Activated CD8-positive, alpha-beta memory T cell treated with anti-CD3 and anti-CD28 coated beads for 24 hours (primary cell): ENCODE measurements at places on chromosomes 7 and 10.

DNA sequence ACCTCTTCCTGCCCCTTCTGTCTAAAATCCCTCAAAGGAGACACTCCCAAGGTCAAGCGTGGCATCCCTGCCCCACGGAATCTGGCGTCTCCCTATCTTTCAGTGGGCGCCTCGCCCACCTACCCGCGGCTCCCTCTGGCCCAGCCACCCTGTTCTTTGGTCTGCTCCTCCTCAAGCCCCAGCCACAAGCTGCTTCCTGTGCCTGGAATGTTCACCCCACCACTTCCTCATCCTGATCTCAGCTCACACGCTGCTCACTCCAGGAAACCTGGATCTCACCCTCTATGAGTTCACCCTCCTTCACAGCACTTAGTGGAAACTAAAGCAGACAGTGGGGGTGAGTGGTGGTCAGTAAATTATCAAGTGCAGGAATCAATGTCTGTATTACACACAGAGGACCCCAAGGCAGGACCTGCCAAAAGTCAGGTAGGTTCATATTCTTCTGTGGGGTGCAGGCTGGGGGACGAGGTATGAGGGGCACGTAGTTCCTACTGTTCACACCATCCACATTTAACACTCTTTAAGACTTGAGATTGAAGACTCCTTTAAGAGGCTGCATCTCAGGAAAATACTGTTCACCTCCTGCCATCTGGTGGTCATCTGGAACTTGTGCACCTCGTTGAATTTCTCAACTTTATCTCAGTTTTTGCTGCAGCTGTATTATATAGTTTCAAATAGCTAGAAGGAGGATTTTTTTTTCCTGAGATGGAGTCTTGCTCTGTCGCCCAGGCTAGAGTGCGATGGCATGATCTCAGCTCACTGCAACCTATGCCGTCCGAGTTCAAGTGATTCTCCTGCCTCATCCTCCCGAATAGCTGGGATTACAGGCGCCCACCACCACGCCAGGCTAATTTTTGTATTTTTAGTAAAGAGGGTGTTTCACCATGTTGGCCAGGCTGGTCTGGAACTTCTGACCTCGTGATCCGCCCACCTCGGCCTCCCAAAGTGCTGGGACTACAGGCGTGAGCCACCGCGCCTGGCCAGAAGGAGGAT, 166.6 kb downstream of the ARHGAP21 start:
- no peak for DNase-seq

GRCh38 chr10:3635697-3636096, 149.3 kb downstream of the KLF6 start:
- DNase-seq: no peak

DNA sequence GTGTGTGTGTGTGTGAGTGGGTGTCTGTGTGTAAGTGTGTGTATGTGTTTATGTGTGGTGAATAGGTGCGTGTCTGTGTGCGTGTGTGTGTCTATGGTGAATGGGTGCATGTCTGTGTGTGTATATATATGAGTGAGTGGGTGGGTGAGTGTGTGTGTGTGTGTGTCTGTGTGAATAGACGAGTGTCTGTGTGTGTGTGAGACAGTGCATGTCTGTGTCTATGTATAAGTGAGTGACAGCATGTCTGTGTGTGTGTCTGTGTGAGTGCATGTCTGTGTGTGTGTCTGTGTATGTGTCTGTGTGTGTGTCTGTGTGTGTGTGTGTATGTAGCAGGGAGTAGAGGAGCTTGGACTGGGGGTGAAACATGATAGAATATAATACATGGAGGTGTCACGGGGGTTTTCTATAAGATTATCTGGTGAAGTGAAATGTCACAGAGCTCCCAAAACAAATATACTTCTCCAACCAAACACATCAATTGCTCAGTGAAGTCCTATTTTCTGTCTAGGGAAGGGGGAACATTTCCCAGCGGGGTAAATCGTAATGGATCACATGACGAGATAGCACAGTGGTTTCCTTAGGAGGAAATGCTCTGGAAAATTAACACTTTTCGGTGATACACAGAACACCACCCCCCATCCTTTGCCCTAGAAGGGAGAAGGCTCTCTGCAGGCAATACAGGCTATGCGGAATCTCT, 723.3 kb upstream of the CELF2 start:
- no peak for DNase-seq

GRCh38 chr10:33720161-33720560, 385.7 kb upstream of the NRP1 start:
- no peak for DNase-seq

DNA sequence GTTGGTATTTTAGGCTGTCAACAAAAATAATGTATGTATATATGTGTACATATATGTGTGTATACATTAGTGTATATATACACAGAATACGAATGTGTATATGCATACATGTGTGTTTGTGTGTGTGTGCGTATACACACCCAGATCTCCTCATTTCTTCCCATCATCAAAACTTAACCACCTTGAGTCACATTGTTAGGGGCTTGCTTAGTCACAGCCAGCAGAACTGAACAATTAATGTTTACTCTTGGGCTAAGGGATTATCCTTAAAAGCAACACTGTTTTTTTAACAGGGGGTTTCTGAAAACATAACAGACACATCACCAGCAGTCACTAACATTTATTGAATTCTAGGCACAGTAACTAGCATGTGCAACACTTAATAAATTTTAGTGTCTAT, 83.0 kb upstream of the ASAH2 start:
- DNase-seq: no peak

DNA sequence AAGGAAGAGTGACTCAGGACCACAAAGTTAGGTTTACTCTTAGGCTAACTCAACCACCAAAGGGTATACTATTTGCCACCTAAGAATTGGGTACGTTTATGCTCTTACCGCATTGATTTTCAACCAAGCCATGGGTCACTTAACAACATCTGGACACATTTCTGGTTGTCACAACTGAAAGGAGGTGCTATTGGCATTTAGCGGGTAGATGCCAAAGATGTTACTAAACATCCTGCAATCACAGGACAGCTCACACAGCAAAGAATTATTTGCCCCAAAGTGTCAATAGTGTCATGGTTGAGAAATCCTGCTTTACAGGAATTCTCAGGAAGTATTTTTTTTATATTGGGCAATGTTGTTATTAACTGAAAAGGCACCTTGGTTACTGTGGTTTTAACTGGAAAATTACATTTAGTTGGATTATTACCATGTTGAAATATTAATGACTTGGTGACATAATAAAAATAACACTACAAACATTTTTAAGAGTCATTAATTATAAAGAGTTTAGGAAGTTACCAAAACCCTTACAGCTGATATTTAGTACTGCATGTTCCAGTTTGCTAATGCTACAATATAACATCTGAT, 185.0 kb upstream of the TMEM196 start:
- no peak for DNase-seq

DNA sequence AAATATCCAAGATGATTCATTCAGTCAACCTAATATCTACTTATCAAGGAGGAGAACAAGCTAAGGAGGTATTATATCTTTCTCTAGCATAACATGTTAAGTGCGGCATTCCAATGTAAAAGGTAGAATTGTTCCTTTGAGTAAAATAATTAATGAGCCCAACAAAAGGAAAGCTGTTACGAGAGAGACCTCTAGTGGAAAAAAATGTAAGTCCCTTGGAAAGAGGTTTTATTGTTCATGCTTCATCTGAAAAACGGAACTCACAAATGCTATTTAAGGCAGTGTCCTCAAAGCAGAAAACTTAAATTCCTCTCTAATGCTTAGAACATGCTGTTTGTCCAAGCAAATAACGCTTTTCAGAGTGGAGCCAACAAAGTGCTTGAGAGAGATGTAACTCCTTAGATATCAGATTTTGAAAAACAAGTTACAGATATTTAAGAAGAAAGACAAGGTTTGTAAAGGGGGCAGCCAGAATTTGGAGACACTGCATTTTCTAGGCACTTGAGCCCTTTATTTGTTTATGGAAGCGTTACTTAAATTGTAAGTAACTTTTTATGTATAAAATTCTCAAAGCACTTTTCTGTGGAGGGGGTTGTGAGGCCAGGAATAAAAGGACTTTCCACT, 119.9 kb downstream of the TFEC start:
- no peak for DNase-seq

DNA sequence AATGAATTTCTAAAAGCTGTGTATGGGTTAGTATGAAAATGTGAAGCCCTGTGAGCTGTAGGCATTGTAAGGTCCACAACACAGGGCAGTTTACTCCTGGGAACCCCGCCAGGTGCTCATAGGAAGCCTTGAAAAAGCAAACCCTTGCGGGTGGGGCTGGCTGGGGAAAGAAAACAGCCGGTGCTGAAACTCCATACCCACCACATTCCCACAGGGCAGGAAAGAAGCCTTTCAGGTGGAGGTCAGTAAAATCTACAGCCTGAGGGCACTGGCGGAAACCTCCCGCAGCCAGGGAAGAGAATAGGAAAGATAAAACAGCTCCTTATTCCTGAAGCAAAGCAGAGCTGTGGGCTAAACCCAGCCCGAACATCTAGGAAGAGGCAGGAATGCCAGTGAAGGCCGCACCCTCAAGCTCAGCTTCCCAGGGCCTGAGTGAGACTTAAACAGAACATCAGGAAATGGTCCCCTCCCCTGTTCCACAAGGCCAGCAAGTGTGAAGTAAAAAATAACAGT, 34.7 kb downstream of the PODXL start:
- DNase-seq: no peak

- DNase-seq: no peak
Measured at GRCh38 chr7:99141334-99141733, 2.6 kb downstream of the SMURF1 start.

DNA sequence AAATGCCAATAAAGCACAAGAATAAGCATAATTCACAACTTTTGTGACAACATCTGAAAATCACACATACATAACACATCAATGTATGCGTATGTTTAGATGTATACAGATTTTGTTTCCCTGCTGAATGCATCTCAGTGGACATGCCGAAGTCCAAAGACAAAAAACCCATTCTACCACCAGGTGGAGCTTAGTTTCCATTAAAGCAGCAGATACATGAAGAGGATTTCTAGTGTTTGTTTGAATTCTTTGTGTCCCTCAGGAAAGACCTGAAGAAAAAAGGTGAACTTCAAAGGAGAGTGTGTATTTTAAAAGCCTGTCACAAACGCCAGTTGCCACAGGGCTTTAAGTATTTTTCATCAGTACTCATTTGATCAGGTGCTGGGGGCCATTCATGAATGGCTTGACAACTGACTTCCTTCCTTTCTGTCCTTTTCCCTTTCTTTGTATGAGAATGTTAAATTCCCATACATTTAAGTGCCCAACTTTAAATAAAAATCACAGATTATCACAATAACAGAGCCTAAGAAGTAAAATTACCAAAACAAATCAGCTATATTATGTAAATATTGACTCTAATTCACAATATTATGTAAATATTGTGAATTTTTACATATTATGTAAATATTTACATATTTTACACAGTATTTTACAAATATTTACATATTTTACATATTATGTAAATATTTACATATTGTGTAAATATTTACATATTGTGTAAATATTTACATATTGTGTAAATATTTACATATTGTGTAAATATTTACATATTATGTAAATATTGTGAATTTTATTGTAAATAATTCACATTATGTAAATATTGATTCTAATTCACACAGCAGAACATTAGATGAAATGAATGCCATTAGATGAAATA, 343.0 kb downstream of the CRPPA start:
- DNase-seq: no peak

GRCh38 chr7:157017603-157018327, 7.3 kb upstream of the MNX1 start:
- no peak for DNase-seq

DNA sequence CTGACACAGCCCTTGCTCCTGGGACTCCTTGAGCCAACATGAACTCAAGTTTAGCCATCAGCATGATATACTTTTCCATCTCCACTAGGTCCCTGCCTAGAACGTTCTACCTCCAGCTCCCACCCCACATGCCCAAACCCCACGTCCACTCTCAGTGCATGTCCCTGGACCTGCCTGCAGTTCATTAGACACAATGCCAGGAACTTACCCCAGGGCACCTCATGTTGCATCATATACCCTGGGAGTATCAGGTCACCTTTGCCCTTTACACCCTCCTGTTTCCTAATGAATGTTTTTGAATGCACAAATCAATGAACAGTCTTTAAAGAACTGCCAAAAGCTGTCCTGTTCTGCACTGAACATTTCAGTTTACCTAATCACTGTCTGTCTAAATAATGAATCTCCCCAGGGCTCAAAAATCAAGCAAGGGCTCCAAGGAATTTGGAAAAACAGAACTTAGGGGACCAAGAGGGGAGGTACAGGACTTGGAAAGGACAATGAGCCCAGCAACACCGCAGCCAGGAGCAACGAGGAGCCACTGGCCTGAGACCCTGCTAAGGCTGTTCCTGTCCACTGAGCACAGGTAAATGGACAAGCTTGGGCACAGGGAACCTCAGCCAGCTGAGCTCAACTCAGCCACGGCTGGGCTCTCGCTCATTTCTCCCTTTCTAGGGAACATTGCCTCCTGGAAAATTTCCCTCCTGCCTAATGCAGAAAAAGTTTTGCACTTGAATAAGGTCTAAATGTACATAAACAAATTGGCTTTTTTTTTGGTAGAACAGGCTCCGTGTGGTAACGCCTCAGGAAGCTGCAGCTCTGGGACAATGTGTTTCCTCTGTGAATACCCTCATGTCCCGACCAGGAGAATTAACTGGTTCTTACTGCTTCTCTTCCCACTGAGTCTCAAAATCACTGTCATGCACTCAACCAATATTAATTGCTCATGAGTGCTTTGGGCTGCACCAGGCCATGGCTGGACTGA, 7.4 kb downstream of the MAT1A start:
- no peak for DNase-seq

GRCh38 chr10:6228647-6229046, 25.9 kb downstream of the PFKFB3 start:
- no peak for DNase-seq

- no peak for DNase-seq
Measured at GRCh38 chr10:88762906-88763305, 3.1 kb downstream of the LIPN start.

DNA sequence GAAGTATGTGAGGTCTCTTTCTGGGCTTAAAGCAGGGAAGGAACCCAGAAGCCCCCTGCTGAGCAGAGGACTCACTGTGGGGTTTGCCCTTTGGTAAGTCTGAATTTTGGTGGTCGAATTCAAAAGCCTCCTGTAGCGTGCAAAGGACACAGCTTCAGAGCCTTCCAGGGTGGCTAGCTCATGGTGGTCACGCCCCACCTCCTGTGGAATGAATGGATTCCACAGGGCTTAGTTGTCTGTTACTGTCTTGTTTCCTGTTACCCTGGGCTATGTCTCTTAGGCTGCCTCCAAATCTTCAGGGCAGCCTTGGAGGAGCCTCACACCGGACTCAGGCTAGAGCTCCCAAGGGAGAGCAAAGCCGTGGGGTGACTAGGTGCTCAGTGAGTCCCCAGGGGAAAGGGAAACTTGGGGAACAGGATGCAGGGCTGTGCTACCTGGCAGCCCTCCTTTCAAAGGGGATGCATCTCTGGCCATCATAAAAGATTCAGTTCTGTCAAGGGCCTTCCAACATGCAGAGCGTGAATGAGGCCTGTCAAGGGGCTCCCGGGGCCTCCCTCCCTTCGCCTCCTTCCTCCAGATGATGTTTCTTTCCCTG, 211.7 kb downstream of the CCSER2 start:
- peak; percentile 61 for DNase-seq

- DNase-seq: no peak
Measured at GRCh38 chr7:135527025-135527424, 17.1 kb upstream of the CNOT4 start.

- DNase-seq: peak; percentile 83
Measured at GRCh38 chr7:149662591-149663095, 110.7 kb downstream of the ZNF467 start.
